ENCODE measurements at places on chromosomes 11 and 22.

DNA sequence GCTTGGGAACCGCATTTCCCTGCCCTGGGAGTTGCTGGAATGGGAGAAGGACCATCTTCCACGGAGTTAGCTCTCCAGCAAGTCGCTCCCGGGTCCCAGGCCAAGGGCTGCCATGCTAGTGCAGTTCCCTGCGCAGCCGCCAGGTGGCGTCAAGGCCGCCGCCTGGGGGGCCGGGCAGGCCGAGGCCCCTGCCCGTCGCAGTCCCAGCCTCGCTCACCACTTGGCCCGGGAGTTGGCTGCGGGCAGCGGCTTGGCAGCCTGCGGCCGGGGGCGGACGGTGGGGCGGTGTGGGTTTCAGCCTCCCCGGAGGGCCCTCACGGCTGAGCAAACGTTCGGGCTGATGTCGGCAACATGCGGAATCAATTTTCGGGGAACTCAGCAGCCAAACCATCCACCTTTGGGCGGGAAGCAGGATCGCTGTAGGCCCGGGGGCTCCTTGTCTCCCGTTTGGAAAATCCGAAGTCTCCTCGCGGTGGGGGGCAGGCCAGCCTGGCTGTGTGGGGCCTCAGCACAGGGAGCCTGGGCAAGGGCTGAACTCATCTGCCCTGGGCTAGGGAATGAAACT is 415.1 kb downstream of the SOX6 start:
- H3K27ac ChIP-seq = no peak overlapping the region
- no peaks in the 10 kb centered on the region for H3K27me3 ChIP-seq
- H3K4me1 ChIP-seq = no peaks in the 10 kb centered on the region
- H3K4me3 ChIP-seq = no peak overlapping the region
- no peaks in the 10 kb centered on the region for H3K36me3 ChIP-seq
- DNase-seq = peak; percentile 9

GRCh38 chr11:27388001-27388400 is 25.0 kb upstream of the CCDC34 start:
- H3K27me3 ChIP-seq = no peaks in the 10 kb centered on the region
- no peak for DNase-seq
- no peak overlapping the region for H3K27ac ChIP-seq

DNA sequence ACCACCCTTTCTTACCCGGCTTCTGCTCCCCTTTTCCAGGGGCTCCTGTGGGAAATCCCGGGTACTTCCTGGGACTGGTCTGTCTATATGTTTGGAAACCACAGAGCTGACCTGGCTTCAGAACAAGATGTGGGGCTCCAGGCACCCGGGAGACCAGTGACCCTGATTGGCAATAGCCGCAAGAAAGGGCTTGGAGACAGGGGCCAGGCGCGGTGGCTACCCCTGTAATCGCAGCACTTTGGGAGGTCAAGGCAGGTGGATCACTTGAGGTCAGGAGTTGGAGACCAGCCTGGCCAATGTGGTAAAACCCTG is 3.2 kb upstream of the NEAT1 start:
- H3K4me3 ChIP-seq = peak overlapping the region; percentile 100
- H3K4me1 ChIP-seq = peaks cover 42% of the 10 kb centered on the region
- peaks cover 38% of the 10 kb centered on the region for H3K36me3 ChIP-seq
- H3K27me3 ChIP-seq = peaks cover 13% of the 10 kb centered on the region

DNA sequence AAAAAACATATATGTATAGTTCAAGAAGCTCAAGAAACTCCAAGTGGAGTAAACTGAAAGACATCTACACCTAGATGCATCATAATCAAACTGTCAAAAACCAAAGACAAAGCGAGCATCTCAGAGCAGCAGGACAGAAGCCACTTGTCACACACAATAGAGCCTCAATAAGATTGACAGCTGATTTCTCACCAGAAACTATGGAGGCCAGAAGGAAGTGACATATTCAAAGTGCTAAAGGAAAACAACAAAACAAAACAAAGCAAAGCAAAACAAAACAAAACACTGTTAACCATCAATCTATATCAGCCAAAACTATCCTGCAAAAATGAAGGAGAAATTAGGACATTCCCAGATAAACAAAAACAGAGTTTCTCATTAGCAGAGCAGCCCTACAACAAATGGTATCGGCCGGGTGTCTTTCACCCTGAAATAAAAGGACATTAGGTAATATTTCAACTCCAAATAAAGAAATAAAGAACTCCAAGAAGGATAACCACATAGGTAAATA is 65.8 kb upstream of the SEPTIN5 start:
- H3K36me3 ChIP-seq = no peaks in the 10 kb centered on the region
- H3K27ac ChIP-seq = no peak overlapping the region
- DNase-seq = no peak
- peaks cover 13% of the 10 kb centered on the region for H3K27me3 ChIP-seq

DNA sequence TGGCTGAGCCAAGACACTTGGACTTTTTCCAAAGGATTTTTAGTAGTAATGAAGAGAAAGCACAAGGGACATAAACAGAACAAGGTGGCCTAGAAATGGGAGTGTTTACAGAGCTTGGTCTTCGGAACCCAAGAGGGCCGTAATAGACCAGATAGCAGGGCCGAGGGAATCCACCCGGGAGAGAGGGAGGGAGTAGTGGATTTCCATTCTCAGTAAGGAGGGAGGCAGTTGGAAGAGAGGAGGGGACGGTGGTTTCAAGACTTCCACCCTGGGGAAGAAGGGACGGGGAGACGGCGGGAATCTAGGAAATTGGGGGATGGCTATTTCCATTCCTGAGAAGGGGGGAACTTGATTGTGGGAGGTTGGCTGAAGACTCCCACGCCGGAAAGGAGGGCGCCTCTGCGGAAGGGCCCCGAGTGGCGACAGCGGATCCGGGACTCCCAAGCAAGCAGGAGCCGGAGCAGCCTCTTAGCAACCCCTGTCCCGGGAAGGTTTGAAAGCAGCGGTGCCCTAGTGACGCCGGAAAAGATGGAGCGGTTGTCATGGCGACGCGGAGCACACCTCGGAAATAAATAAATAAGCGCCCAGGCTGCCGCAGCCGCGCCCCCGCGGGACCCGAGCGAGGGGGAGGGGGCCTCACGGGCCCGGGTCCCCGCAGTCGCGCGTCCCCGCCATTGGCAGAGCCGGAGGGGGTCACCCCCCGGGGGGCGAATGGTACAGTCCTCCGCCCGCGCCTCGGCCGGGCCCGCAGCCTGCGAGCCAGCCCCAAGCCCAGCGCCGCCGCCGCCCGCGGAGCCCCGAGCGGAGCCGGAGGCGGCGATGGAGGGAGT is 31.6 kb downstream of the EIF3F start:
- no peaks in the 10 kb centered on the region for H3K36me3 ChIP-seq
- peaks cover 12% of the 10 kb centered on the region for H3K4me1 ChIP-seq
- H3K4me3 ChIP-seq = peak overlapping the region; percentile 48
- no peak overlapping the region for H3K27ac ChIP-seq
- H3K27me3 ChIP-seq = peaks cover 41% of the 10 kb centered on the region

- no peaks in the 10 kb centered on the region for H3K36me3 ChIP-seq
- H3K4me1 ChIP-seq = no peaks in the 10 kb centered on the region
- H3K27ac ChIP-seq = no peak overlapping the region
- no peaks in the 10 kb centered on the region for H3K27me3 ChIP-seq
Observed at GRCh38 chr11:5038341-5038740, 8.0 kb upstream of the OR52J3 start.

- H3K4me3 ChIP-seq = no peak overlapping the region
- H3K36me3 ChIP-seq = peaks cover 31% of the 10 kb centered on the region
- no peak for DNase-seq
- no peaks in the 10 kb centered on the region for H3K27me3 ChIP-seq
- H3K27ac ChIP-seq = no peak overlapping the region
Observed at GRCh38 chr11:20450829-20451228, 63.3 kb downstream of the PRMT3 start.

GRCh38 chr22:40922484-40923303 is 28.5 kb upstream of the RBX1 start:
- no peaks in the 10 kb centered on the region for H3K27me3 ChIP-seq
- H3K4me1 ChIP-seq = peaks cover 4% of the 10 kb centered on the region

DNA sequence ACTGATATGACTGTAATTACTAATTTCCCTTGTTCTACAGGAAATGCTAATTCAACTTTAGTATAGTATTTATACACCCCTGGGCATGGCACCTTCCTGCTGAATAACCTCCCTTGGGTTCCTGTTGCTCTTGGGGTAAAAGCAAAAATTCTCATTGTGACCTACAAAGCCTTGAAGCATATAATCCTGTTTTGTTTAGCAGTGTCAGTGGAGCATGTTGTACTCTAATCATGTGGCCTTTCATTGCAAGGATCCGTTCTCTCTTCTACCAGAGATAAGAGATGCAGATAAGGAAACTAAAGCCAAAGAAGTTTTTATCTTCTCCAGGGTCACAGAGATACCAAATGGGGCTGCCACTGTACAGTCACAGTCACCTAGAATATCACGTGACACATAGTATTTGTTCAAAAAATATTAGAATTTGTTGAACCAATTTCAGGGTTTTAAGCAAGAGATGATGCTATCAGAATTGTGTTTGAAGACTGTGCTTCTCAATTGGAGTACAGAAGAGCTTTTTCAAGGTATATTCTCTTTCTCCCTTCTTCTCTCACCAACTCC is 25.1 kb downstream of the CSRP3 start:
- H3K27me3 ChIP-seq = no peaks in the 10 kb centered on the region
- no peak overlapping the region for H3K27ac ChIP-seq
- no peak for DNase-seq

DNA sequence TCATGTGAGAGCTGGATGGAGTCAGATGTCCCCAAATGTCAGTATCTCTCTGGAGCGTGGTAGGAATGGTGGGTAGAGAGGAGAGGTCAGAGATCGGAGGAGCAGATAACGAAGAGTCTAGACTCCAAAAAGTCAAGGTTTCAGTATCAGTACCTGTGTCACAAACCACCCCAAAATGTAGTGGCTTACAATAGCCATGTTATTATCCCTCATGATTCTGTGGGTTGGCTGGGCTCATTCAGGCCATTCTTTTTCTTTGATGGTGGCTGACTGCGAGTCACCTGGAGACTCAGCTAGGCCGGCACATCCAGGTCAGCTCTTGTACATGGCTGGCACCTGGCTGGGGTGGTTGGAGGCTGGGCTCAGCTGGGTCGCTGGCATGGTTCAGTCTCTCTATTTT is 7.3 kb upstream of the SSTR3 start:
- H3K27me3 ChIP-seq = no peaks in the 10 kb centered on the region
- H3K27ac ChIP-seq = peak overlapping the region; percentile 98
- H3K36me3 ChIP-seq = peaks cover 83% of the 10 kb centered on the region
- peaks cover 78% of the 10 kb centered on the region for H3K4me1 ChIP-seq

GRCh38 chr11:21177379-21177778 is 508.0 kb downstream of the NELL1 start:
- no peaks in the 10 kb centered on the region for H3K36me3 ChIP-seq
- DNase-seq = no peak
- no peak overlapping the region for H3K27ac ChIP-seq
- no peaks in the 10 kb centered on the region for H3K4me1 ChIP-seq

Data from activated naive CD4-positive, alpha-beta T cell treated with anti-CD3 and anti-CD28 coated beads for 36 hours (primary cell).